NCI-H2171 treated with DMSO at 0.1 percent for 48 hours (cell line): ENCODE measurements at places on chromosomes 5 and 9.

DNA sequence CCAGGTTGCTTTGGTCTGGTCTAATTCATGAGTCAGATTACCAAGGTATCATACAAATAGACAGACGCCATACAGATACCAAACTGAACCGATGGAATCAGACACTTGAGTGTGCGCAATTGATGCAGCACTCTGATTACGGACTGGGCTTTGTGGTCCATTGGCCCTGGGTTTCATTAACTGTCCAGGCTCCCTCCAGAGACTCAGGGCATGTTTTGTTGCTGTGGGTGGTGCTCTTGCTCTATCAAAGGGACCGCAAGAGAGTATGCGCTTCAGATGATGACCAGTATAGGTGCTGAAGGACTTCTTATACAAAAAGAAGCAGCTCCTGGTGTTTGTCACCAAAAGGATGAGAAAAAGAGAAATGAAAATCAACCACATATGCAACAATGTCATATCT lies 36.9 kb upstream of the ANKRD55 start:
- DNase-seq: no peak

DNA sequence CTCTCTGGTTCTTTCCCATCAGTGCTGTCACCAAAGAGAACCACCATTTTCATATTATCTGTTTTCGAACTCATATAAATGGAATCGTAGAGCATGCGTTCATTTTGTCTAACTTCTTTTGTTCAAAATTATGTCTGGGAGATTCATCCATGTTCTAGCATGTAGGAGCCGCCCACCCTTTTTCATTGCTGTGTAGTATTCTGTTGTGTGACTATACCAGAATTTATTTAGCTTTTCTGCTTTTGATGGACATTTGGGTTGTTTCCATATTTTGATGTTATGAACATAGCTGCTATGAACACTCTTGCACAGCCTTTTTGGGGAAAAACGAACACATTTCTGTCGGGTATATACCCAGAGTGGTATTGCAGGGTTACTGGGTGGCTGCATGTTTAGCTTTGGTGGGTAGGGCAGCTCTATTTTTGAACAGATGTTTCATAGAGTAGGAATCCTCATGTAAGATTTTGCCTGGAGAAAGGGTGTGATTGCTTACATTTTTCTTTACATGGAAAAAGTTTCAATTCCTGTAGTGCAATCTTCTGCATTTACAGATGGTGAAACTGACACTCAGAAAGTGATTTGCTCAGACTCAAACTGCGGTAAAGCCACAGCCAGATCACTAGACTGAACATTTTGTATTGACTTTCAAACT lies 100.2 kb upstream of the IL12B start:
- no peak for DNase-seq

DNA sequence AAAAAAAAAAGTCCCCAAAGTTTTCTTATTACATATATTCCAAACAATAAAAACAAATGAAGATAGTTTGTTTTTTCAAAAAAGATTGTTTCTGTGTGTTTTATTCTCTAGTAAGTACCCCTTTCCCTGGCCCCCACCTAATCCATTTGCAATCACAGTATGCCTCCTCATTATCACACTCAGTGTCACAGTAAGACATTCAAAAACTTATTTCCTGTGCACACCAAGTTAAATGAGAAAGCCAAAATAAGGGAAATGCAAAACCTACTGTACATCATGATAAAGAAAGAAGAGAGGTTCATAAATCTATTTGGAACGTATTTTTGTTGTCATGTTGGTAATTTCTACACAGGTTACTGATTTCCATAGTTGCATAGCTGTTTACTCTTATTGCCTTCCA lies 62.3 kb downstream of the ST8SIA4 start:
- no peak for DNase-seq

GRCh38 chr5:180208435-180209081 lies 453 bp downstream of the RASGEF1C start:
- no peak for DNase-seq

GRCh38 chr9:124315882-124316281 lies 58.1 kb downstream of the NEK6 start:
- no peak for DNase-seq
